ENCODE measurements at places on chromosomes 5 and 9.

DNA sequence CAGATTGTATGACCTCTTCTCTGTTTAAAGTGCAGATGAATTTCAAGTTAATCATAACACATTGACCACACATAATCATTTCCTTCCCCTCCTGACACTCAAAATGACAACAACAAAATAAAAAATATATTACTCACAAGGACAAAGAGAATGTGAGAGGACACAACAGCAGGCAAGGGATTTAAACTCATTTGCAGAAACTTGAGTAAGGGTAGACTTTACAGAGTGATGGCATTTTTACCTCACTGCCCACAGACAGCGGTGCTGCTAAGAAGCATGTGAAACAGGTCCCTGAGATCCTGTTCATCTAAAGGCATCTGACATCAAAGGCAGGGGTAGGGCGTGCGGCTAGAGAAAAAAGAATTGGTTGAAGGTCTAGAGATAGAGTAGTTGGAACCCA is 99.0 kb downstream of the TRIM36 start:
- DNase-seq, result no peak

- DNase-seq, result no peak
Measured at GRCh38 chr9:127776195-127776923, 2.1 kb downstream of the SH2D3C start.

DNA sequence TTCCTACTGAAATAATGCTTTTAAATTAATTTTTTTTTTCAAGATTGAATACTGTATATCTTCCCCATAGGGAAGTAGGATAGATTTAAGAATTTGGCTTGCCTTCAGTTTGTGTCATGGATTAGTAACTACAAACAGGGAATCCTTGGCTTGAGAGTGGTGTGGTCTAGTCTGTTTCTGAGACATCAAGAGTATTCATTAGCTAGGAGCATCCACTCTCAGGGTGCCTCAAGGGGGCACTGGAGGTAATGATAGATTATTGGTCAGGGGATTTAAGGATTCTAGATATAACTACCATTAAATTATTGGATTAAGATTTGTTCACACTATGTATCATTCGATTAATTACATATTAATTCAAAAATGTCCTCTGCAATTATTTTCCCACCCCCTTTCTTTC is 91.8 kb upstream of the TXNDC8 start:
- DNase-seq, result no peak

GRCh38 chr5:58803056-58803455 is 220.2 kb downstream of the RAB3C start:
- no peak for DNase-seq

- no peak for DNase-seq
Measured at GRCh38 chr5:141935538-141935937, 11.9 kb downstream of the DELE1 start.

GRCh38 chr5:1105350-1106265 is 6.3 kb downstream of the SLC12A7 start:
- no peak for DNase-seq

- DNase-seq, result no peak
Measured at GRCh38 chr9:130541533-130541932, 37.8 kb upstream of the FUBP3 start.

GRCh38 chr5:30659417-30659816 is 534.1 kb upstream of the CDH6 start:
- no peak for DNase-seq
